Activated naive CD4-positive, alpha-beta T cell treated with Interleukin-2 at 50 U/mL for 16 hours (primary cell): ENCODE measurements at places on chromosomes 2 and 18.
A peak's percentile ranks its signal among the peaks of the same experiment; 100 is the strongest.

DNA sequence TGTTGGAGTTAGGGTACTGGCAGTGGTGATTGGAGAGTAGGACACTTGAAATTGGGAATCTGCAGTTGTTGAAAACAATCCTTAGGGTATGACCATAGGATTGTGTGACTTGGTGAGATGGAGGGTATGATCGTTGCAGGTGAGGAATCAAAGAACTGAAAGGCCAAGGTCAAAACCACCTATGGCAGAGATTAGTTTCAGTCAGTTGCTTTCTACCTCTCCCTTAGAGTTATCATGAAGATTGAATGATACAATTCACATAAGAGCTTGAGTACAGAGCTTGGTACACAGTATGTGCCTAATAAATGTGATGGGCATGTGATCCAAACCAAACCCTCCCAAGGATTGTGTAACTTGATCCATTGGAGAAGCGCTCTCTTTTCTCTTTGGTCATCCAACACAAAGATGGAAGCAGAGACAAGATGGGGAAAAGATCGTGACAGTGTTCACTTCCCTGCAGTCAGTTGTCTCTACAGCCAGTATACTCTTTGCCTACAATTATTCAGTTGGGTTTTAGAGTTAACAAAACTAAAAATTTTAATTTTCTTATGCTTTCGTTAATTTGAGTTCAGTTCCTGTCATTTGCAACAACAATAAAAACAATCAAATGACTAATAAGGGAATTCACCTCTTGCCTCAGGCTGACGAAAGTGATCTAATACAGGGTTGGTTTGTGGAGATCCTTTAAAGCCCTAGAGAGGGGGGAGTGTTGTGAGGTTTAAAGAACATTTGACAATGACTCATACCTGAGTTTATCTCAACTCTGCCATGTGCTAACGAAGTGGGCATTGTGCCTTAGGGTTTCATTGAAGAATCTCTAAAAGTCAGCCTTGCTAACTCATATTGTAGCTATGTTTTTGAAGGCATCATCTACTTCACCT is 14.8 kb upstream of the SMAD2 start:
- no peak for DNase-seq

DNA sequence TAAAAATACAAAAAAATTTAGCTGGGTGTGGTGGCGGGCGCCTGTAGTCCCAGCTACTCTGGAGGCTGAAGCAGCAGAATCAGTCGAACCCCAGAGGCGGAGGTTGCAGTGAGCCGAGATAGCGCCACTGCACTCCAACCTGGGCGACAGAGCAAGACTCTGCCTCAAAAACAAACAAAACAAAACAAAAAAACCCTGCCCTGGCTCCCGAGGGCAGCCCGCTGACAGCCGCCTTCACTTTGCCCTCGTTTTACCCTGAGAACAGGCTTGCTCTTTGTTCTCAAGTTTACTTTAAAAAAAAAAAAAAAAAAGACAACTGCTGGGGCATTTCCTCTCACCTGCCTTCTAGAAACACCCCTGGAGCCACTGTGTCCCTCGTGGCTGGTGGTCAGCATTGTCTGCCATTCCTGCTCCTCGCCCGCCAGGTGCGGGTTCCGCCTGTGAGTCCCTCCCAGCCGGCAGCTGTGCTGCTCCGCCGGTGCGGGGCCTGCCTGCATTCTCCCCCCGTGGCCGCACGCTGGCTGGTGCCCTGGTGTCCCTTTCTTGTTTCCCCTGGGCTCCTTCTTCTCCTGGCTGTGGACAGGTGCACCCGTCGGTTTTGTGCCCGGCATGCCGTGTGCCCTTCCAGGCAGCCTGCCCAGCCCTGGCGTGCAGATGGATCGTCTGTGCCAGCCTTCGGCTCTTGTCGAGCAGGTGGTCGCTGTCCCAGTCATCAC is 105.7 kb downstream of the USP40 start:
- no peak for DNase-seq

GRCh38 chr2:228841877-228842276 is 429.2 kb downstream of the PID1 start:
- DNase-seq: no peak

GRCh38 chr2:48991415-48992131 is 162.7 kb downstream of the FSHR start:
- no peak for DNase-seq

- no peak for DNase-seq
Measured at GRCh38 chr2:180077295-180077906, 70.3 kb upstream of the CWC22 start.

DNA sequence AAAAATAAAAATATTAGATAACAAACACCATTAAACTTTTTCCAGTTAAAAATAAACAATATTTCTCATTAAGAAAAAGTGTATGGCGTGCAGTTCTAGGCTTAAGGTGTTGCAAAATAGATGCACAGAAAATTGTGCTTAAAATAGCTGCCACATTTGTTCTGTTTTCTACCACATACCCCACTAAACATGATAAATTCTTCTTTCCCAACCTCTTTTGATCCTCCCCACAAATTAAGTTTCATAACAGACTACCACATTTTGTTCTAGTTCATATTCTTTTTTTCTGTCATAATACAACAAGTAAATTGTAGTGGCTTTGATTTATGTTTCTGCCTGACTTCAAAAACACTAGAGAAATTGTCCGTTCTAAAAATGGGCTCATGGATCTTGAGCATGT is 64.5 kb downstream of the ARHGAP28 start:
- DNase-seq: no peak

DNA sequence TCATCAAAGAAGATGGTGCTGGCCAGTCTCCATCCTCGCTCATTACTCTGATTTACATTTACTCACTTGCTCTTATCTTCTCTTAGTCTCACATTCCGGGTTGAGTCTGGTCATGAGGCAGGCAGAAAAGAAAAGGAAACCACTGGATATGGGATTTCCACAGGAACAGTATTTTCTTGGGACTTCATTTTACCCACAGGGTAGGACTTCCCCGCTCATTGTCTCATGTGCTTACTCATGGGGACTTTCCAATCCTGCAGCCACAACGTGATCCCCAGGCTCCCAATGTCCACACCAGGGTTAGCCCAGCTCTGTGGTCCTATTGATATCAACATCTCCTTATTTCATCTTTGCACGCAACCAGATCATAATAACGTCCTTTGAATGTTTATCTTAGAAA is 373.8 kb downstream of the TMEM182 start:
- DNase-seq: no peak

- no peak for DNase-seq
Measured at GRCh38 chr2:145495590-145495989, 975.7 kb upstream of the ZEB2 start.

DNA sequence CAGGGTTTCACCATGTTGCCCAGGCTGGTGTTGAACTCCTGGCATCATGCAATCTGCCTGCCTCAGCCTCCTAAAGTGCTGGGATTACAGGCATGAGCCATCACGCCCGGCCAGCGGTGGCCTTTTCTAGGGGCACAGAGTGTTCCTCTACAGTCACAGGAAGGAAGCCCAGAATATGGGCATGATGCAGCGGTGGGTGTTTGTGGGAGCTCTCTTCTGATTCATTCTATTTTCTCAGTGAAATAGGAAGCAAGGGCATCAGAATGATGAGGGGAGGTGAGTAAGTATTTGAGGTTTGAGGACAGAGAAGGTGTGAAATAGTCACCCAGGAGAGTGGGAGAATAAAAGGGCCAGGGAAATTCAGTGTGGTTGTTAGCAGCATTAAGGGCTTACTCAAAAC is 70.3 kb upstream of the PSME4 start:
- DNase-seq: peak; percentile 72

DNA sequence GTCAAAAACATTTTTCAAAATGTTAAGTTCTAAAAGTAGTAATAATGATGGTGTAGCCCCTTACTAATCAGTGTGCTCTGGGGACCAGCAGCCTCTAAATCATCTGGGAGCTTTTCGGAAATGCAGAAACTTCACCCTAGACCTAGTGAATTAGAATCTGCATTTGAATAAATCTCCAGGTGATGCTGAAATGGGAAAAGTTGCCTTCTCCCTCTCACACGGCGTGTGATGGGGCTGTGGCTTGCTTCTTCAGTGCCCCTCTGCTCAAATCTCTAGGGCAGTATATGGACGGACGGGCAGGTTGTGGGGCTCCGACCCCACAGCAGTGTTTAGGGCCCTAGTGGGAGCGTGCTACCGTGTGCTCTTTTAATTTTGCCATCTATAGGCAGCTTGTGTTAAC is 368.6 kb downstream of the GALNT13 start:
- no peak for DNase-seq

GRCh38 chr2:29425866-29426265 is 310.7 kb downstream of the CLIP4 start:
- DNase-seq: no peak

DNA sequence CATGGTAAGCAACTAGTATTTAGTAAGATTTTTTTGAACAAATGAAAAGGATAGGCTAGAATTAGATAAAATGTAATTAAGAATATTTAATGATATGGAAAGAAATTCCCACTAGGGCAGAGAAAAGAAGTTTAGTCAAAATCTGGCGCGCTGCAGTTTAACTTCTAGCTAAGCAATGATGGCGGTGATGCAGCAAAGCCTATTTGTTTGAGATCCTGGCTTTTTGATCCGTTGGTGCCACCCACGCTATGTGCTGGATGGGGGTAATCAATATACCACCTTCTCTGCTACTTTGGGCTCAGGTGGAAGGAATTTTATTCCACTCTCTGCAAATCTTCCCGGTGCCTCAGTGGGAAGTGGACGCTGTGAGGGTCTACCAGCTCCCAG is 421 bp upstream of the FAM171B start:
- no peak for DNase-seq

- no peak for DNase-seq
Measured at GRCh38 chr2:64063924-64064331, 44.7 kb upstream of the VPS54 start.

- no peak for DNase-seq
Measured at GRCh38 chr2:65261676-65262075, 34.0 kb downstream of the ACTR2 start.

GRCh38 chr2:88443353-88443938 is 9.0 kb downstream of the FOXI3 start:
- DNase-seq: no peak

DNA sequence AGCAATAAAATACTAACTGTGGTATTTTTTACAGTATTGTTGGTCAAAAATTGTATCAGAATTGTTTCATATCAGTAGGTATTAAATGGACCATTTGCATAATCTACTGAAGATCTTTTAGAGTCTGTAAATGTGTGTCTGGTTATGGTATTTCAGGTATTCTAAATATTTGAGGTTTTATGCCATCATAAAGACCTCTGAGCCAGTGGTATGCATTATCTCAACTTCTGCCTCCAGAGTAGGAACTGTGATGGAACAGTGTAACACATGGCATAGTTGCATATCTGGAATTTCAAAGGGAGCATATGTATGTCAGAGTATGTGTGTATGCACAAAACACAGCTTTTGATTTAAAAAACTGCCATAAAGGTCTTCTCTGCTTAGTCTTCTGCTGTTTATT is 15.4 kb downstream of the GREB1L start:
- no peak for DNase-seq

DNA sequence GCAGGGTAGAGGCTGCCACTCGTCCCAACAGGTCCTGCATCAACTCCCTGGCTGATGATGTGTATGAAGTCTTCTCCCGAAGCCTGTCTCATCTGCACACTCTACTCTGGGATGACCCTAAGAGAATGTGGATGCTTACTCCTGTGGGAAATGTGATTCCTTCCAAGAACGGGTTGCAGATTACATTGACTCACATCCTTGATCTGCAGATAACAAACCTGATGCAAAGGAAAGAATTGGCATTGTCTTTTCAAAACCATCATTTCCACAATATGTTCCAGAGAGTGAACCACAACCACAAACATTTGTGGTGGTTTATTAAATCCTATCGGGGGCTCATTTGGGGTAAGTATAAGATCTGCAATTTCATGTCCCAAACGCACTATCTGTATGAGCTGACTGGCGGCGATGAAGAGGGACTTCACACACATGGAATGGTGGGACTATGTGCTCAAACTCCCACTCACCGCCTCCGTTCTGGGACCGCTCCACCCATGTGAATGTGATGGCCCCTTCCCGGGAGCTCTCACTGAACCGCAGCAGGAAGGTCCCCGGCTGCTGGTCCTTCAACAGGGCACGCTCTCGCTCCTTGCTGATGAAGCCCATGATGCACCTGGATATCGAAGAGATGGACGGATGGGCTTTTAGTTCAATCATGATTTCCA is 35.5 kb downstream of the STAT1 start:
- no peak for DNase-seq

DNA sequence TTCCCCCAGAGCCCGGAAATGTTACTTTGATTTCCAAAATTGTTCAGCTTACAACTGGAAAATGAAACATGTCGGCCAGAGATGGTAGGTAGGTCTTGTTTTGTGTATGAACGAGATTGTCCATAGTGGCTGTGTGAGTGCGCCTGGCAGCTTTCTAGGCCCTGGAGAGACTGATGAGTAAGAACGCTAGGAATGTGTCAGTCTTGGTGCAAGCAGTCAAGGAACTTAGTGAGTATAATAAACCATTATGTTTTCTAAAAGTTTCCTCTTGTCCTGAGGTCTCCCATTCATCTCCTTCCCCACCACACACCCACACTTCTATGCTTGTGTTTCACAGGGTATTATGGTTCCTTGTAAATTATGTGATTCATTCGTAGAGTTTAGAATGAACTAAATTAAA is 234.2 kb downstream of the CDH2 start:
- DNase-seq: no peak

DNA sequence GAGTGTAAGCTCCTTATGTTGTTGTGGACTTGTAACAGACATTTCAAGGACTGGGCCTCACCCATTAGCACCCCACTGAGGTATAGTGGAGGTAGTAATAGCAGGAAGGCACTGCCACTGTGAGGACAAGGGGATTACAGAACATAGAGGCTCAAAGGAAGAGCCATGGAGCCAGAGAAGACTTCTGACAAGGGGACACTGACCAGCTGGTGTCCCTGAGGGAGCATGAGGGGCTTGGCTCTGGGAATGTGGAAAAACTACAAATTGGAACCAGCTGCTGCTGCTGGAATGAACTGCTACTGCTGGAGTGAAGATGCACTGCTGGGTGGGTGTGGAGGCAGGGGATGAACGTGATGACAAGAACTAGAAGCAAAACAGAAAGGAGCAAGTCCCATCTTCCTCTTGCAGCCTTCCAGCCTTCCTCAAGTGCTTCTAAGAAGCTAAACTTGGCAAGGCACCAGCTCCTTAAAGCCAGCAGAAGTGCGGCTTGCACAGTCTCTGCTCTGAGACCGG is 167.3 kb upstream of the NOSTRIN start:
- no peak for DNase-seq

GRCh38 chr2:192827735-192828134 is 633.0 kb upstream of the TMEFF2 start:
- no peak for DNase-seq

GRCh38 chr2:28365158-28365557 is 27.5 kb upstream of the FOSL2 start:
- no peak for DNase-seq

GRCh38 chr18:41936471-41937134 is 18.4 kb upstream of the PIK3C3 start:
- no peak for DNase-seq
